ENCODE measurements at places on chromosomes 4 and X.

- no peak for DNase-seq
These were observed 129.7 kb downstream of the FRAS1 start for GRCh38 chr4:78186597-78187543.

DNA sequence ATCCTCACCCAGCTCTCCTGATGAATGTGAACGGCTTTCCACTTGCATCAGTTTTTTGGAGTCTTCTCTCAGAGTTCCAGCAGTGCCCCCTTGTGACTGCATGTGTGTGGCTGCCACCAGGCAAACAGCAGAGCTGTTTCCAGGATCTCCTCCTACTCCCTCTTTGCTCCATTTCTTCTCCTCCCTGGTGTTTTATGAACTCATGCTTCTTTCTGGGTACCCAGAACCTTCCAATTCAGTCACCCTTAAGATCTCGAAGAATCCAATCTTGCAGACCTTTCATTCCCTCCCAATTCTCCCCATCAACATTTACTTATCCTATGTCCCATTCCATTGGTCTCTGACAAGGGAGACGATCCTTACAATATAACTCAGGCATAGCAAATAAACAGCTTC lies 6.8 kb upstream of the TCEANC start:
- DNase-seq = peak; percentile 8

- no peak for DNase-seq
These were observed 93.1 kb downstream of the STK32B start for GRCh38 chr4:5144384-5144783.

GRCh38 chr4:105599932-105600655 lies 47.7 kb downstream of the ARHGEF38 start:
- no peak for DNase-seq

- no peak for DNase-seq
These were observed 262.1 kb downstream of the NKX6-1 start for GRCh38 chr4:84237008-84237407.

All from amygdala (tissue), 56 donors.